ENCODE measurements at places on chromosomes 4 and X.

DNA sequence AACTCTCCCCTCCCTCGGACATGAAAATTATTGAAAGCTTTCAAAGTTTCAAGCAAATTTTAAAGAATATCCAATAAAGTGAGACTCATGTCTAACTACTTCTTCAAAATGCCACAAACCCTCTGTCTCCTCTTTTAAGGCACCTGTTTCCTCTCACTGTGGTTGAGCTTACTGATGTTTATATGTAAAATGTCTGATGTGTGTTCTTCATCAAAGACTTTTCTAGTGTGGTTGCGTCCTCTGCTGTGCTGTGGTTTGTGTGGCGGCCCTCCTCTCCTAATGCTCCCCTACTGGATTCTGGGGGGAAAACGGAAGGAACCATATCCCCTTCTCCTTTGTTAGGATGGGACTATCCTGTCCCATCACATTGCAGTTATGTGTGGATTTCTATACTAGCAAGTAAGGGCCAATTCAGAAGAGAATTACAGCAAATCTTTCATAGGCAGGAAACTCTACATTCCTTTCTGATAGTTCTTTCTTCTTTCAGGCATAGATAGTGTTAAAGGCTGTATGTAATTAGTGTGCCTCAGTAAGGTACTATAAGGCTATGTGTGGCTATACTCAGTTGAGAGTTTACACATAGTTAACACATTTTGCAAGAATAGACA lies 221.0 kb upstream of the GPRIN3 start:
- no peak for DNase-seq

GRCh38 chr4:110900213-110900769 lies 277.4 kb upstream of the PITX2 start:
- DNase-seq = no peak

- no peak for DNase-seq
These were observed 462.4 kb upstream of the NDST4 start for GRCh38 chr4:115575851-115576250.

DNA sequence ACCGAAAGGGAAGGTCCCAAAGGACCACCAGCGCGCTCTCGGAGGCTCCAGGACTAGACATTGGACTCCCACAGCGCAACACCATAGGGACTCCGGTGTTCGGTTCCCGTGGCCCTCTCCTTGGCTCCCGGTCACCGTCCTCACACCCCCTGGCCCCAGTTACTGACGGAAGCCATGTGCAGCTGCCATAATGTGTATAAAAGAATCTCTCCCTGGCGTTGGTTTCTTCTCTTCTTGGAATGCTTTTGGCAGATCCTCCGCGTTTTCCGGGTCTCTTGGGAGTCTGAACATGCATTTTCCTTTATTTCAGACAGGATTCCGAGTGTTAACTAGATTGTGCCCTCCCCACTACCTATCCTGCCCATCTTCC lies 69.8 kb downstream of the FBXO8 start:
- DNase-seq = no peak
